Iris pigment epithelial cell (primary cell): ENCODE measurements at places on chromosomes 6 and 20.

DNA sequence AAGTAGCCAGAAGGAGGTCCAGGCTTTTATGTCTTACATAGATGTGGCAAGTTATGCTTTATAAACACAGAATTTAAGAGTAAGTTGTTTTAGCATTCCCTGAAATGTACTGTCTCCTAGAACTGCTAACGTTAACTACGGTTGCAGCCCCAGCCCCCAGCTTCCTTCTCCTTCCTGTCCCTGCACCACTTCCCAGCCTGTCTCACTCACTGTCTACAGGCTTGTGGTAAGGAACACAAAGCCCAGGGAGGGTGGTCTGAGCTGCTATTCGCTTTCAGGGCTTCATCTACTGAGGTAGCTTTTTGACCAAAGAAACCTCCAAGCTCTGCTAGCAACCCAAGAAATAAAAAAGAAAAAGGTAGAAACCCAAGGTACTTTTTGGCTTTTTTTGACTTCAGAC is 35.9 kb downstream of the PCSK2 start:
- no peak for DNase-seq

DNA sequence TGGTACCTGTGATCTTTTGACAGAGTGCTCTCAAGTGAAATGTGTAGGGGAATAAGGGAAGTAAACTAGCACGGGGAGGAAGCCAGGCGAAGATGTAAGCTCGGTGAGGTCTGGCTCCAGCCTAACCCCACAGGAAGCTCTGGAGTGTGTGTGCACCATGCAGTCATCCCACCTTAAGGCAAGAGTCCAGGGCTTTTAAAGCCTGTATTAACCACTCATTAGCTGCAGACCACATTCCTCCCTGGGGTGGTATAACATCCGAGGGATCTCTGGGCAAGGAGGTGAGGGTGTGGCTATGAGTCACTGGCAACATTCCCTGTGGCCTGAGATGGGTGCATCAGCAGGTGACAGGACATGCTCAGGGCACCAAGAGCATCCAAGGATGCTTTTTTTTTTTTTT is 12.5 kb upstream of the RANBP9 start:
- no peak for DNase-seq

- DNase-seq = no peak
These were observed 135.2 kb downstream of the DLL1 start for GRCh38 chr6:170155464-170156196.

DNA sequence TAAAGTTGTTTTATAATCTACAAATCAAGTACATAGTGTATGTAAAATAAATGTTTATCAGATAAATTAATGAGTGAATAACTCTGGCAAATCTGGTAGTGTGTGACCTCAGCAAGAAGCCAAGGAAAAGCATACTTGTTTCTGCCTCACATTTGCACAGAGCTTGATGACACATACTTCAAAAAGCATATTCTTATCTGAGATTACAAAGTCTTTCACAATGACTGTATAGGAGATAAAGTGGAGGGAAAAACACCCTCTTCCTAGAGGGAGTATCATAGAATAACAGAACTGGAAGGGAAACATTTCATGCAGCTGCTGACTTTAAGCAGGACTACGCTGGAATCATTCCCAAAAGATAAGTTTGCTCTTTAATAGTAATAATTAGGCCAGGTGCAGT is 28.1 kb upstream of the AKAP7 start:
- peak; percentile 90 for DNase-seq

GRCh38 chr20:37257988-37258387 is 3.6 kb downstream of the GHRH start:
- no peak for DNase-seq

- DNase-seq = peak; percentile 22
These were observed 62.1 kb downstream of the NOL4L start for GRCh38 chr20:32522776-32523612.

GRCh38 chr6:129177801-129178200 is 294.9 kb downstream of the LAMA2 start:
- no peak for DNase-seq

- DNase-seq = peak; percentile 49
These were observed 240.1 kb downstream of the KCNQ5 start for GRCh38 chr6:72861935-72862432.

- DNase-seq = no peak
These were observed 5.2 kb upstream of the SRXN1 start for GRCh38 chr20:658202-658601.

- peak; percentile 77 for DNase-seq
These were observed 53.7 kb downstream of the BMP7 start for GRCh38 chr20:57212534-57213276.

GRCh38 chr6:145802141-145802540 is 12.5 kb downstream of the FBXO30 start:
- DNase-seq = no peak

- DNase-seq = no peak
These were observed 11.4 kb downstream of the TEAD3 start for GRCh38 chr6:35485402-35485877.

GRCh38 chr6:87922947-87923330 is 124.7 kb upstream of the SPACA1 start:
- no peak for DNase-seq

GRCh38 chr20:51784299-51784698 is 16.1 kb upstream of the ATP9A start:
- DNase-seq = no peak

DNA sequence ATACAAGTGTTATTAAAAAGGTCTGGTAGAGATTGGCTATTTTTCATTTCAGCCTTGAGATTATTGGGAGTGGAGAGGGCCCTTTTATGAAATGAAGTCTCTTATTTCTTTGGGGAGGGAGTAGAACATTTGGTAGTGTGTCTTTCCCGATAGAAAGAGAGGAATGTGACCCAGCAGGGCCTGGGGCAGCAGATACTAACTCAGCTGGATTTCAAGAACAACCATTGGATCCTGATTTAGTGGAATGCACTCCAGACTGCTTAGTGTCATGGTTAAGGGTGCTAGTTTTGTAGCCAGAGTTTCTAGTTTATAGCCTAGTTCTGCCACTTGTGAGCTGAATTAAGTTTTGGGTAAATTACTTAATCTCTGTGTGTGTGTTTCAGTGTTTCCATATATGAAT is 18.4 kb upstream of the FLRT3 start:
- DNase-seq = no peak
